ENCODE measurements at places on chromosomes 2 and 18.

GRCh38 chr2:73295751-73296400, 2.5 kb upstream of the EGR4 start:
- no peak for DNase-seq

DNA sequence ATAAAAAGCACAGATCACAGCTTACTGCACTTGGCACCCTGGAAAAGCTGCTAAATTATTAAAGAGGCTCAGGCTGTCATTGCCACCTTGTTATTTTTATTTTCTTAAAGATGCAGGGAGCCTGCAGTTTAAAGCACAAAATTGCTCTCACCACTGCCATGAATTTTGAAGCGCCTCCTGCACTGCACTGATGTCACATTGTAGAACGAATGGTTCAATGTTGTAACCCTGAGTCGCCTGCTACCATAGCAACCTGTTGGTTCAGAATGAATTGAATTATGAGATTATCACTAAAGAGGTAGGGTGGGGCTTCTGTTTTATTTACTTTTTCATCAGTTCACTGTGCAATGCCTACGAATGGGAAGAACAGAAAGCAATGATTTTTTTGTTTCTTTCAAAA, 16.5 kb downstream of the SCG2 start:
- DNase-seq: no peak

GRCh38 chr2:169184074-169184473, 114.7 kb downstream of the DHRS9 start:
- no peak for DNase-seq

- no peak for DNase-seq
Observed at GRCh38 chr2:26001743-26002351, 19.6 kb upstream of the KIF3C start.

- DNase-seq: no peak
Observed at GRCh38 chr18:62128157-62128556, 58.7 kb downstream of the PIGN start.

Measured in T-cell (primary cell).